Iris pigment epithelial cell (primary cell): ENCODE measurements at places on chromosomes 7 and 10.

DNA sequence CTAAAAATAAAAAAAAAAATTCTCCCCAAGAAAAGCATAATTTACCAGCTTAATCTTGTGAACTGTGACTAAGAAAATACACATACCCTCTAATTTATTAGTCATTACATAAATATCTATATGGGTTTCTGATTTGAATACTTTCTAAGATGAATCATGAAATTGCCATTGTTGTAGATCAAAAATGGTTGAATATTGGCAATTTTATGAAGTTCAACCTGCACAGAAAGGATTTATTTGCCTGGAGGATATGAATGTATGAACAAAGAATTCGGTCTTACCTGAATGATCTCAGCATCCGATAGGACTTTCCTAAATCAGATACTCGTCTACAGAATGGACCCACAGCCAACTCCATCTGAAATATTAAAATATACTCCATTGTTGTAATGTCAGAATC, 61.5 kb downstream of the HBP1 start:
- peak; percentile 32 for DNase-seq

DNA sequence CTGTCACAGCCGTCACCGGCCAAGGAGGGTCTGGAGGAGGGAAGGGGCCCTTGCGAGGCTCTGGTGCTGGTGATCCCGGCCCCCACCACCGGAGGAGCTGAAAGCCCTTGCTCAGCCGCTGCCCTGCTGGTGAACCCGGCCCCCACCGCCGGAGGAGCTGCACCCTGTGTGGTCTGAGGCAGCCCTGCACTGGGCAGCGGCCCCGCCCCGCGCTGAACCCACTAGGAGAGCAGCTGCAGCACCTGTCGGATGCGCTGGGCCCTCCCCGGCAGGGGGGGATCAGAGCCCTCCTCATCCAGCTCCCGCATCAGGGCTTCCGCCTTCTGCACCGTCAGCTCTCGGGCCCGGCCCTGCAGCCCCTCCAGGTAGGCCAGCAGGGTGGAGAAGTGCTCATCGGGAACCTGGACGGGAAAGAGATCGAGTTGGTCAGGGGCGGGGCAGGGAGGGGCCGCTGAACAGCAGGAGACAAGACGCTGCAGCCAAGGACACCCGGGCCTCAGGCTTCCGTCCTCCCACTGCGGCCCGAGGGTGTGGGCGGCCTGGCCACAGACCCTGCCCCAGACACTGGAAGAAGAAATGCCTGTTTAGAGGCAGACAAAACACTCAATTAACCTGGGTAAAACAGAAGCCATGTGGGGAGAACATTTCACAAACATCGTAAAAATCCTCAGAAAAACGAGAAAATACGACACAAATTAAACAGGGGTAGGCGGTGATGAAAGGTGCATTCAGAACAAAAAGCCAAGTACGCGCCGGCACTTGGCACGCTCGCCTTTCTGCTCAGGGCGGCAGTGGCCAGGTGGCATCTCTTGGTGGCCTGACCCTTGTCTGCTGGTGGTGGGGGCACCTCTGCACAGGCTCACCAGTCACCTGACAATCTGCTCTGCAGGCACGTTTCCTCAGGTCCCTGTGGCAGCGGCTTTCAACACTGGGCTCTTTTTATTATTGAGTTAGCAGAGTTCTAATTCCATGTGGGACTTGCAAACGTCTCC, 14.7 kb downstream of the CYP2W1 start:
- DNase-seq = peak; percentile 19

DNA sequence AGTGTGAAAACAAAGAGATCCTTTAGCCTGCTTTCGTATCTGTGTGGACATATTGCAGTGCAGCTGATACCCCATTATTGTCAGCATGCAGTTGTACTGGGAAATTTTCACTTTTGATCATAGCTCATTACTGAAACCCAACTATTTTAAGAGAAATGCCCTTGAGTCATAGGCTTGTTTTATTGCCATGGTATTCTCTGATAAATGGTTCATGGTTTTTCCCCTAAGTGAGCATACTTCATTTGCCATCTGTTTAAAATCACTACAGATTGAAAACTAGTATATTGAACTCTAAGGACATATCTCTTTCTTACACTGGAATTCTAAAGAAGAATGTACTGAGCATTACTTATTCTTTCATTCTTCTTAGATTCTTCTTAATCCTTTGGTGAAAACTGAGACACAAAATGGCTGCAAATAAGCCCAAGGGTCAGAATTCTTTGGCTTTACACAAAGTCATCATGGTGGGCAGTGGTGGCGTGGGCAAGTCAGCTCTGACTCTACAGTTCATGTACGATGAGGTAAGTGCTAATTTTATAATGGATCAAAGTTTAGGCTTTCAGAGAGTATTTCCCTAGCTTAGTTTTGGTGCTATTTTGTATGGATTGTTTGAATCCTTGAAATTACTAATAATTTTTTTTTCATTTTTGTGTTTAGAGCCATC, 63.0 kb downstream of the RALA start:
- no peak for DNase-seq

GRCh38 chr10:127774766-127775559, 38.0 kb downstream of the FOXI2 start:
- DNase-seq = no peak

DNA sequence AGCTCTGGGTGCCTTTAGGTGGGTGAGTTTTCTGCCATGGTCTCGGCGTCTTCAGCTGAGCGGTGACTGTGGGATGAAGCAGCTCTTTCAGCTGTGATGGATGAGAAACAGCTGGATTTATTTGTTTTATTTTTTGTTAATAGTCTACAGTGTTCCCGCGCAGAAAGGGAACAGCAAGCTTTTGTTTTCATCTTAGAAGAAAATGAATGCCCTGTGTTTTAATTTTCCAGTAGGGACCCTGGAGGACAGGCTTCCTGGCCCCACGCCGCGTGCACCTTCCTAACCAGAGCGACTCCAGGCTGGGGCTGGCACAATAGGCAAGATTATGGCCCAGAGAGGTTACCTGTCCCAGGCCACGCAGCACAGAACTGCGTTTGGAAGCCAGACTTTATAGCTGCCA, 57.6 kb downstream of the GTF2IRD1 start:
- DNase-seq = no peak

DNA sequence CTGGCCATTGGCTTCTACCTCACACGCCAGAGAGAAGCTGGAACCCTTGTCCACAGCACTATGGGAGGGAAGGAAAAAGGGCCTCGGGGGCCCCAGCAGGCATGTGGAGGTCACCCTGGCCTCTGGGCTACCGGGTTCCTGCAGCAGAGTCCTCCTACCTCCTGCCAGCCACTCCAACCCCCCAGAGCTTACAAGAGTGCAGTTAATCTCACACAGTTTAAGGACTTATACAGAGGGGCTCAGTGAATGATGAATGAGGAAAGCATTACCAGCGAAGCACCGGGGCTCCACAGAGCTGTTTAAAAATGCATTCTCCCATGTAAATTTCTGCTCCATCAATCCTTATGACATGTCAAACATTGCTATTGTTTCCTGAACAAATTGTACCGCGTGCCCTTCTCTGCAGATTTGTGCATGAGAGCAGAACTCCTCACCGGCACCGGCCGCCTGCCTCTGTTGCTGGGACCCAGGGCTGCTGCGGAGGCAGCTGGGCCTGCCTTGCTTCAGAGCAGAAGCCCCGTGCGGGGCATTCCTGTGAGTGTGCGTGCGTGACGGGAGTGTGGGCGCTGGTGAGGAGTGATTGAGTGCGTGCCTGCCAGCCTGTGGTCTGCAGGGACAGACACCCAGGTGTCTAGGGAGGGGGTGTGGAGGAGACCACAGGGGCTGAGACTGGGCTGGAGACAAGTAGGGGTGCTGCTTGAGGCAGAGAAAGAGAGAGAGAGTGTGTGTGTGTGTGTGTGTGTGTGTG, 52.8 kb downstream of the C10orf105 start:
- no peak for DNase-seq

DNA sequence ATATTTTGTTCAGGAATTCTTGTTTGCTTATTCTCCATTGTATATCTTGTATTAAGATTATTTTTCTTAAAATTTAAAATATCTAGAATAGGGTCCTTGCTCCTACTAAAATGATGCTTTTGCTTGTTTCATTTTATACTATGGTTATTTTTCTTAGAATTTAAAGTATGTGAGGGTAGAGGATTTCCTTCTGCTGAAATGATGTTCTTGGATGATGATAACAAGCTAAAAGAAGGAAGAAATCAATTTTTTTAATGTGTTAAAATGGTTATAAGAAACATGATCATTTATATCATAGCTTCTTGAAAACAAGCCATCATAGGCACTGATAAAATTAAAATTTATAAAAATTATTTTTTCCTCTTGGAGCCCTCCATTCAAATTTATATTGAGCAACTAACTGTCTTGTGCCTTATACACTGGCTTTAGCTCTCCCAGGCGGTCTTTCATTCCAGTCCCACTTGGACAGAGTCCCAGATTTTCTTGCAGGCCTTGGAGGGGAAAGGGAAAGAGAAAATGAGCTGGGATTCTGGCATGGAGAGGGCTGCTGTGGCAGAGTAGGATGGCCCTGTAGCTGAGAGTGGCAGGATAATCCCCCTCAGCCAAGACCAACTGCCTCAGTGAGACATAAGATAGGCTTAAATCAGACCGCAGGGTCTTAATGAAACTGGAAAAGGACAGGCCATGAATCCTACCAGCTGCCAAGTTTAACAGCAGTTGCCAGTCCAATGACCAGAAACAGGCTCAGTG, 60.2 kb downstream of the DNAJB9 start:
- DNase-seq = peak; percentile 18

GRCh38 chr7:77838929-77839491, 40.4 kb downstream of the PHTF2 start:
- DNase-seq = no peak

DNA sequence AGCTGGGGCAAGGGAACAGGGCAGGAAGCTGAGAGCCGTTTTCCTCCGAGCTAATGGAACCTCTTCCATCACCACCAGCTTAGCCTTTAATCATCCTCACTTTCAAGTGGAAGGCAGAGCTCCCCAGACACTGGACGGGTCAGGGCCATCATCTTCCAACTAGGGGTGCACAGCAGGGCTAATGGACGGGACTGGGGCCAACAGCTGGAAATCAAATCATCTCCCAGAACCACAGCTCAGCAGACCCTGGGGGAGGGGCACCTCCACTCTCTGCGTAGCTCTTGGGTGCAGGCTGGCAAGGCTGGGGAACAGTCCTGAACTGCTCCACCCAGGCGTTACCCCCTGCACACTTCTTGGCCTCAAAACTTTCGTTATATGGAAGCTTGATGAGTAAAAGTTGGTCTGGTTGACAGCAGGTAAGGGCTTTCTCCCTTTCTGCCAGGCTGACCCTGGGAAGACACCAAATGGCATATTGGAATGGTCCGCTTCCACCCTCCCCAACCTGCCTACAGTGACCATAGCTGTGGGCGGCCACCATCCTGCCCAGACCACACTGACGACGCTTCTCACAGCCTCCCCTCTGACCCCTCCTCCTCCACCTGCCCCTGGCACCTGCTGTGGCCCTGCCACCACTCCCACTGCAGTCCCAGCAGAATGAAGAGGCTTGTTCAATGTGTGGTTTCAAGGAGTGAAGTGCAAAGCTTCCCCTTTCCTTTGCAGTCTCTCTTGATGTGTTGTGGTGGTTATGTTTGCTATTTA, 51.7 kb upstream of the RET start:
- DNase-seq = no peak

DNA sequence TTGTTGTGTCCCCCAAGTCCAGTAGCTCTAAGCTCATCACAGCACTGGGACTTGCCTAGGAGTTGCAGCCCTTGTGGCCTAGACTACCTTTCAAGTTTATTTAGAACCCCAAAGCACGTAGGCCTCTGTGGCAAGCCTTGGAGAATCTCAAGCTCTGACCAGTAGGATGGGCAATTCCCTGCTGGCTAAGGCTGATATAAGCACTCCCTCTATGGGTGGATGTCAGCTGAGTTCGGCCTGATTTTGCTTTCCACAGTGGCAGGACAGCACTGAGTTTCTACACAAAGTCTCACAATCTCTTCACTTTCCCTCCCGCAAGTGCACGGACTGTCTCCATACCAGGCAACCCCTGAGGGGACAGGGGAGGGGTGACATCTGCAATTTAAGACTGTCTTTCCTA, 886.4 kb upstream of the LRRN3 start:
- no peak for DNase-seq

- peak; percentile 66 for DNase-seq
Observed at GRCh38 chr7:48255046-48255445, 83.8 kb downstream of the ABCA13 start.

DNA sequence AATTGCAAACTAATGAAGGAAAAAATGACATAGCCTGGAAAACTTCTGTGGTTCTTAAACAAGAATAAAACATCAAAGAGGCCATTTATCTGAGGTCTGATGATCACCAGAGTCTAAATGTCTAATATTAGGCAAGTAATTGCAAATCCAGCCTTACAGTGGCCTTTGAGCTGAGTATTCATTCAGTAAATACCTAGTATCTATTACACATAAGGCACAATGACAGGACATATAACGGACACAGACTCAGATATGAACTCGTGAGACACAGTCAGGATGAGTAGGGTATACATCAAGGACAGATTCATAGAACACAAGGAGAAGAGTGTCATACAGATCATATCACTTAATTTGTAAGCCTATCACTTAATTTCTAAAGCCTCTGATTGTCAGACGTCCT, 16.8 kb downstream of the GPAM start:
- no peak for DNase-seq

DNA sequence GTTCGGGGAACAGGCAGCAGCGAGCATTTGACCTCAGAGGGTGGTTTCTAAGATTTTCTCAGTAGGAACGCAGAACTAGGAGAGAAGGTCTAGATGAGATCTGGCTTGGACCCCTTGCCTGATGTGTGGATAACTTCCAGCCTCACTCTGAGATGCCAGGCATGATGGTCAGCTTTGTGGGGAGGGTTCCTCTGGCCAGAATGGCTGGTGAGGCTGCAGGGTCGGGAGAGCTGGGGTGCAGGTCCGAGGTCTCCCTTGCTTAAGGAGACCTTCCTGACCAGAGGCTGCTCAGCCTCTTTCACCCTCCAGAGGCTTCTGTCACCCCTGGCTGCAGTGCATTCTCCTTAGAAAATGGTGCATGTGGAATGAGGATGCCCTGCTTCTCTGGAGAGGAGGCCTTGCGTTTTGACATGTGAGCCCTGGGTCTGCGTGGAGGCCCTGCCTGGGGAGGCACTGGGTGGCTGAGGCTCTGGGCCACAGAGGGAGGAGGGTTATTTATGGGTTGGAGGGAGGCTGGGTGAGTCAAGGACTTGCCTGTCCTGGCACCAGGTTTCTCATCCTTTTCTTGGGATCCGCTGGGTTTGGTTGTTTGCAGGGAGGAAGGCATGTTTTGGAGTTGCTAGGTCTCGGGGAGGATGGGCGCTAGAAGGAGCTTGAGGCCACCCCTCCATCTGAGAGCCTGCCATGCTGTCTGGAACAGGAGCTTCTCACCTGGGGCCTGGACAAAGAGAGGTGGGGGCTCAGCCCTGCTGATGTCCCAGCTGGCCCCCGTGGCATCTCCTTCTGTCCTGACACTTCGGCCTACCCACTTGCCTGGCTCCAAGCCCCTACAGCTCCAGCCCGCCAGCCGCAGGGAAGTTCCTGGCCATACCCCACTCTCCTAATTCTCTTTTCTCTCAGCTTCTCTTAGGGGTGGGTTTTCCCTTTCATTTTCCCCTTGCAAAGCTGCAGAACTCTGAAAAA, 3.9 kb downstream of the FAM241B start:
- no peak for DNase-seq
